ENCODE measurements at places on chromosomes 5 and 9. TPM values are rescaled to one million over a fixed set of nuclear protein-coding genes. Genes with fewer than 3 reads are reported as not detected.

Gene N4BP3
- total RNA-seq, result 22.3 TPM

Gene BHMT
- total RNA-seq, result not detected

Gene RECK
- total RNA-seq, result 6.5 TPM

- DNase-seq, result no peak
Measured at GRCh38 chr5:55569513-55569865, 34.7 kb upstream of the PLPP1 start.

DNA sequence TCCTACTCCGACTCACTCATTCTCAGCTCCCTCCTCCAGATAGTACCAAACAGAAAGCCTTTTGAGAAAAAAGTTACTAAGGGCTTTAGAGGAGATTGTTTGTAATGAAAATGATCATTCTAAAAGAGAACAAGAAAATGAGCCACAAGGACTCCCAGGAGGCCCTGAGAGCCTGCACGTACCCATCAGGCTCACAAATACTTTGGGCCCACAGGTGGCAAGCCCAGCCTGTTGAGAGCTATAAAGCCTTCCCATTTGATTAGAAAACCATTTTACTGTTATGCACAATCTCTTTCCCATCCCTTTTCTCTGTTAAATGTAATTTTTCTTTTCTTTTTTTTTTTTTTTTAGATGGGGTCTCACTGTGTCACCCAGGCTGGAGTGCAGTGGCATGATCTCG is 136.1 kb downstream of the LHFPL2 start:
- no peak for DNase-seq

Gene IDNK
- 8.2 TPM for total RNA-seq

DNA sequence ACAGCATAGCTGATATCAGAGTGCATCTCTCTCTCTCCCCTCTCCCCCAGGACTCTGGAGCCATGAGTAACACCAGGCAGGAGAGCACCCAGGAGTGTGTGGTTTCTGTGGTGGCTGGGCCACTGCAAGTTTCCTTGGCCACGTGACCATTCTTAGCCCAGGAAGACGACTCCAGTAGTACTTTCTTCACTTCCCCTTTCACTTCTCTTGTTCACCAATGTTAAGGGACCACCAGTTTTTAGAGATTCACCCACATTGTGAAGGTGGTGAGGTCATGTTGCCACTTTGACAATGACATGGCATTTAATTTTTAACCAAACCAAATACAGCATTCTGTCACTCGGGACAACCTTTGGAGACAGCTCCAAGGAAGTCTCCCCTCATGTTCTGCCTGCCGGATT is 17.9 kb upstream of the DAPK1 start:
- peak; percentile 77 for DNase-seq

- DNase-seq, result no peak
Measured at GRCh38 chr5:141494761-141495452, 6.0 kb downstream of the PCDHGC5 start.

DNA sequence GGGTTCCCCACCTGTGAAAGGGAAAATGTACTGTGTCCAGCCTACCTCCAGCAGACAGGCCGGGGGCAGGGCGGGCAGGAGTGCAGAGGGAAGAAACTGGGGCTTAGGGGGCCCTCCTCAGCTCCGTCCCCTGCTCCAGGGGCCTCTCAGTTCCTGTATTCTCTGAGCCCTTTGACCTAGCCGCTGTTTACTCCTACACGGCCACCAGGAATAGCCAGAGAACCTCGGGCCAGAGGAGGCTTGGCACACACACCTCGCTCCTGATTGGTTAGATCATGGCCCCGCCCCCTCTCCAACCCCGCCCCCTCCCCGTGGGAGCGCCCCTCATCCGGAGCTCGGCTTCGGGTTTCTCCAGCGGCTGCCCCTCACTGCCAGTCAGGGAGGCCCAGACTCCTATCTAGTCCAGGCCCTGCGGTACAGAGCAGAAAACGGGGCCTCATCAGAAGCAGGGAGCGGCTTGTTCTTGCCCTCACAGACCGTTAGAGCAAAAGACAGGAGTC is 2.2 kb downstream of the ST6GALNAC6 start:
- DNase-seq, result peak; percentile 72

GRCh38 chr5:173768891-173769290 is 119.3 kb upstream of the CPEB4 start:
- DNase-seq, result no peak

GRCh38 chr9:4828761-4829160 is 36.0 kb downstream of the RCL1 start:
- no peak for DNase-seq

- peak; percentile 31 for DNase-seq
Measured at GRCh38 chr5:137888863-137889759, at the start of gene PKD2L2. TSS of gene PKD2L2 (plus strand) at chr5:137889457. CDS start at chr5:137889492, 35 bp downstream.

Gene HMCN2
- not detected for total RNA-seq

Gene CYSRT1
- 3.7 TPM for total RNA-seq

GRCh38 chr5:18652404-18653215 is 1018.4 kb downstream of the TAF11L14 start:
- DNase-seq, result no peak

- no peak for DNase-seq
Measured at GRCh38 chr5:133610489-133611356, 1.6 kb downstream of the FSTL4 start.

DNA sequence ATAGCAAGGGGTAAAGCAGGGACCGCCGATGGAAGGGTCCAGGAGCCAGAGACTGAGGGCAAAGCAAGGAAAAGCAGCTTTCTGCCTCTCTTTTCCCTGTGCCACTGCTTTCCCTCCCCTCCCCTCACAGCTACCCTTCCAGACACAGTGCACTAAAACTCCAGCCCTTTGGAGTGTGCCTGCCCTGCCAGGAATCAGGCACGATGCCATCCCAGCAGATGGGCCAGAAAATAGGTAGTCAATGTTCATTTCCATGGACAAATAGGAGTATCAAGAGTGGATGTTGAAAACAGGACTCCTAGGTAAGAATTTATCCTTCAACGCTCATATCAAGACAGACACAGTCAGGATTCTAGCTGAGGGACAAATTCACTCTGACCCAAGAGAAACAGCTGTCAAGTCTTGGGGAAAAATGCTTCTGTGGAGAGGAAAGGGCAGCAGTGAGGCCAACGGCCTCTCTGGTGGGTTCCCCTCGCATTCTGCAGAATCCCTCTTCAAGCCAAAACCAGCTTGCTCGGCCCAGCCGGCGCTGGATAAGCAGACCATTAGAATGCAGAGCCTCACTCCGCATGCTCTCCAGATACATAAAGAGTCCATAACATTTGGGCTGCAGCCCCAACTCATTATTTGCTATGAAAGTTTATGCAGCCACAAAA is 138.0 kb downstream of the CAAP1 start:
- DNase-seq, result no peak

Gene NXNL2
- total RNA-seq, result not detected

Gene SLCO4C1
- total RNA-seq, result not detected

GRCh38 chr5:15757103-15757502 is 257.1 kb downstream of the FBXL7 start:
- DNase-seq, result no peak

- no peak for DNase-seq
Measured at GRCh38 chr5:143713047-143714003, 98.6 kb upstream of the HMHB1 start.

- no peak for DNase-seq
Measured at GRCh38 chr5:76908166-76908565, 44.7 kb upstream of the CRHBP start.

DNA sequence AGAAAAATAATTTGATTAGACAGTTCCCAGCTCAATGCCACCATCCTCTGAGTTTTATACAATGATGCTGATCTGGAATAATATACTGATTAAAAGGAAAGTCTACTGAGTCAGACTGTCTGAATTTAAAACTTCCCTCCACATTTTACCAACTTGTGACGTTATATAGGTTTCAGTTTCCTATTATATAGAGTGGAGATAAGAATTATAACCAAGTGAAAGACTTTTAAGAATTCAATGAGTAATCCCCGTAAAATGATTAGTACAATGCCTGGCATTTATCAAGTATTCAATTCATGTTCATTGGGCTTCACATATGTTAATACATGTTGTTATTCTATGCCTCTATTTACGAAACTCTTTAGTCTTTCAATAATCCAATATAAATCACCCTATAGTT is 166.0 kb downstream of the CDH9 start:
- DNase-seq, result no peak

Gene AIF1L
- not detected for total RNA-seq

- no peak for DNase-seq
Measured at GRCh38 chr5:97074859-97075489, 67.4 kb downstream of the LIX1 start.

Gene ARID3C
- total RNA-seq, result 0.44 TPM

Gene BAAT
- total RNA-seq, result not detected

- no peak for DNase-seq
Measured at GRCh38 chr9:107466826-107467225, 22.7 kb downstream of the KLF4 start.

DNA sequence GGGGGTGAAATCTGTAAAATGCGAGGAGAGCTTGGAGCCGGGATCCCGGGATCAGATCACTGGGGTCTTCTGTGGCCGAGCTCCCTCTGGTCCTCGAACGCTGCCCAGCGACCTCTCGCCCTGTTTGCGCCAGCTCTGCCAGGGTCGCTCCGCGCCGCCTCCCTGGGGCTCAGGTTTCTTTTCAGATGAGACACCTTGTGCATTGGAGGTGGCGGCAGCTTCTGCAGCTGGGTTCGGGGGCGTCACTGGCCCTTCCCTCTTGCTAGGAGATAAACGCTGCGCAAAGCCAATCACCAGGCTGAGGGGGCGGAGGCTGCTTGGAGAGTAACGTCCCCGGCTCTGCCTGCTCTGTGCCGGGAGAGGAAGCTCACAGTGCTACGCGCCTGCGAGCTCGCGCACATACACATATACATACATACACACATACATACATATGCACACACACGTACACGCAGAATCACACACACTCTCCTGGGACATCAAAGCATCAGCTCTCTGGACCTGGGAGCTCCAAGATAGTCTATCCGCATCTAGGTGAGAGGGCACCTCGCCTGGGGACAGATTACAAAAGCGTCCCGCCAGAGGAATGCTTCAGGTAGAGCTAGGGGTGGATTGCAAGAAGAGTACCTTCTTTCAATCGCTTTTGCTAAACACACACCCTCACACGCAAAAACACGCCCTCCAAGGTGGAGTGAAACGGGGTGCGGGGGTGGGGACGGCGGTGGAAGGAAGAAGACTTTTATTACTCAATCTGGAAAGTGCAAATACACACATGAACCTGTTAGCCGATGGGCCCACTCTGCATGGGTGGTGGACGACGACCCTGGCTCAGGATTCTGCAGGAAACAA is at the start of gene ST8SIA4:
Gene ST8SIA4 (minus strand): TSS at position 244 of the 849 bp plus-strand sequence. CDS start 327 bp downstream, outside the sequence.
- peak; percentile 94 for DNase-seq

Gene ARL14EPL
- not detected for total RNA-seq
